ENCODE measurements at places on chromosomes 3 and 15.
A peak's percentile ranks its signal among the peaks of the same experiment; 100 is the strongest.

DNA sequence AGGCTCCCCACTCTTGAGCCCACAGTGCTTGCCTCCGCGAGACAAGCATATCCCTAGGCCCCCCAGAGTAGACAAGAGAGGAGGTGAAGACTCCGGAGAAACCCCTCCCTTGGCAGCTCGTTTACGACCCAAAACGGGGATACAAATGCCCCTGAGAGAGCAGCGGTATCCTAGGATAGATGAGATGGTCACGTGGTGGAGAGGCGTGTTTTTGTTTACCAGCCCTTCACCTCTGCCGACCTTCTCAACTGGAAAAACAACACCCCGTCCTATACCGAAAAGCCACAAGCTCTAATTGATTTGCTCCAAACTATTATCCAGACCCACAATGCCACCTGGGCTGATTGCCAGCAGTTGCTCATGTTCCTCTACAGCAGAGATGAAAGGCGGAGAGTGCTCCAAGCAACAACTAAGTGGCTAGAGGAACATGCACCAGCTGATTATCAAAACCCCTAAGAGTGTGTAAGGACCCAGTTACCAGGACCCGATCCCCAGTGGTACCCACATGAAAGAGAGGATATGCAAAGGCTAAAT lies 99.5 kb upstream of the OSBPL11 start:
- no peak for DNase-seq

DNA sequence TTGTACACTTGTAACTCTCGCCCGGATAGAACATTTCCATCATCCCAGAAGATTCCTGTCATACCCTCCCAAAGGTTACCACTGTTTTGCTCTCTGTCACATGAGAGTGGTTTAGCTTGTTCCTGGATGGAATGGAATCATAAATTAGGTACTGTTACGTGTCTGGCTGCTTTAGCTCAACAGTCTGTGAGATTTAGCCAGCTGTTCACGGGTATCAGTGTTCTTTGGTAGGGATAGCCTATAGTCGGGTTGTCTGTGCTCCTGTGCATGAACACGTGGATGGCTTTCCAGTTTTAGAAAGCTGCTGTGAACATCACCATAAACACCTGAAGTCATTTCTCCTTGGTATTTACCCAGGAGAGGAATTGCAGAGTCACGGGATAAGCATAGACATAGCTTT lies 58.2 kb upstream of the NR2C2 start:
- DNase-seq = no peak

GRCh38 chr15:95929232-95929846 lies 401.2 kb upstream of the NR2F2 start:
- no peak for DNase-seq

DNA sequence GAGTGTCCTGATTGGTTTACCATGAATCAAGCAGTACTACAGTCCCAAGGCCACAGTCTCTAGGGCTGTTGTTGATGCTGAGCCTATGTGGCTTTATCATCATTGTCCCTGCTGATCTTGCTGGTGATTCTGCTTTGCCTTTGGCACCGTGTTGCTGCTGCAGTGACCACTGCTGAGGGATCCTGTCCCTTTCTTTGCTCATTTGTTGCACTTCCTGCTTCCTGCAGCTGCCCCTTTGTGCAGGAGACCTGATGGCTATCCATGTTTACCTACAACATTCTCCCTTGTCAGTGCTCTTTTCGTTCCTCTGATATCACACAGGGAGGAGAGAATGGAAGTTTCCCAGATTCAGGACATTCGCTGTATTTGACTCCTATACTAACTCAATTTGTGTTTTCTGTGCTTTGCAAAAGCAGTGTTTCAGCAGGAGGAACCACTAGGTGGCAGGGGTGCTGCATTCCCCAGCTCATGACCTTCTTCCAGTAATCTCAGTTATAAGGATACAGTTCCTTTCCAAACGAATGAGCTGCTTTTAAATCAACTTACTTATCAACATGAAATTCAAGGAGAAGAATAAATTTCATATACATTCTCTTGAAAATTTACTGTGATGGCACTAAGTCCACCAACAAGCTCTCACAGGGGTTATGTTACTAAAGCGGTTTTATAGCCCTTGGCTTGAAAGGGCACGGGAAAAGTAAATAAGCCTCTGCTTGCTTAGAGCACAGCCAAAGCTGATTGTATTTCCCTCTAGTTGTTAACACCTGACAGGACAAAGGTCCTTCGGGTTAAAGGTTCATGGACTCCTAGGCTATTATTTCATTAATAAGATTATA lies 9.7 kb upstream of the THUMPD3 start:
- DNase-seq = peak; percentile 62

- no peak for DNase-seq
Measured at GRCh38 chr3:52280050-52280461, 1.6 kb upstream of the WDR82 start.
